ENCODE measurements at places on chromosomes 2 and 18. TPM values are rescaled to one million over a fixed set of nuclear protein-coding genes. Genes with fewer than 3 reads are reported as not detected.

Gene LCT
- 0.41 TPM for total RNA-seq

Gene TCF7L1
- total RNA-seq, result not detected

Gene SLC40A1
- 0.86 TPM for total RNA-seq

- DNase-seq, result no peak
These were observed 34.8 kb downstream of the HAT1 start for GRCh38 chr2:171957061-171957460.

Measured in activated T-helper 1 cell treated with anti-CD3 and anti-CD28 coated beads, Interleukin-12 subunit alpha, Interleukin-12 subunit beta, Interleukin-2, Interleukin-4 antibody, amounts not matched to agents 30 ng/mL and 10 ng/mL and 1 ng/mL, durations not matched to agents 14 hours and 24 hours and 36 hours (primary cell).